ENCODE measurements at places on chromosomes 12 and 14. TPM values are rescaled to one million over a fixed set of nuclear protein-coding genes. Genes with fewer than 3 reads are reported as not detected.

Gene DTX1
- total RNA-seq, result 0.34 TPM

Gene GLI1
- 13.8 TPM for total RNA-seq

Gene LRRK2
- total RNA-seq, result 2.5 TPM

Gene BTG1
- 91.1 TPM for total RNA-seq

Gene GRIP1
- total RNA-seq, result 3.3 TPM

Gene KCNC2
- total RNA-seq, result not detected

Gene NKX2-1
- 0.04 TPM for total RNA-seq

Gene GNG2
- 2.1 TPM for total RNA-seq

Gene OR4E2
- total RNA-seq, result not detected

Gene P2RX2
- total RNA-seq, result not detected

Gene BATF
- not detected for total RNA-seq

Gene PLEK2
- 32.9 TPM for total RNA-seq

Gene FSCB
- total RNA-seq, result not detected

Gene GCH1
- total RNA-seq, result 3.2 TPM
